ENCODE measurements at places on chromosomes 12 and 14.

GRCh38 chr12:26238341-26239121 lies 43.2 kb downstream of the SSPN start:
- DNase-seq: no peak

DNA sequence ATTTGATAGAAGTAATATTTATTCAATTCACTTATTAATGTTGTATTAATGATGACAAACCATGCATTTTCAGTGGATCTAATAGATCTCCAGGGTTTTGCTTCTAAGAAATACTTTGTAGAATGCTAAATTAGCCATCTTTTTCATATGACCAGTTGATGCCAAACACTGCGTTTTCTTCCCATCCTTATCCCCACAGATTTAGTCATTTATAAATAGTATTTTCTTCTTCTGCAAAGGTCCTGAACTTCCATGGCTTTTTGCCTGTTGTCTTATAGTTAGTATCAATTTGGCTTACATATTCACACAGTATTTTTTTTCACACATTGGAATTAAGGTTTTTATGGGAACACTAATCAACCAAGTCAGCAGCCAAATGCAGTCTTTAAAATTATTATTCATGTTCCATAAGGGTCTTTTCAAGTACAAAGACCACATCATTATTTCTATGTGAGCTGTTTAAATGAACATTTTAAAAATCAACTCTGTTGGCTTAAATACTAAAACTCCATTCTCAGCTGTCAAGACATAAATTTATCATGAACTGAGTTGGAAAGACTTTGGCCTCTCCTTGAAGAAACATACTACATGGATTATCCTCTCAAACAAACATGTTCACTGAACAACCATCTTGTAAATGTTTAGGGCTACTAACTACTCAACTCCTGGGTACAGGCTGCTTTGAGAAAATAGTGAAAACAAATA lies 1278.4 kb upstream of the FLRT2 start:
- no peak for DNase-seq

GRCh38 chr12:92539110-92539749 lies 163.6 kb upstream of the PLEKHG7 start:
- no peak for DNase-seq

DNA sequence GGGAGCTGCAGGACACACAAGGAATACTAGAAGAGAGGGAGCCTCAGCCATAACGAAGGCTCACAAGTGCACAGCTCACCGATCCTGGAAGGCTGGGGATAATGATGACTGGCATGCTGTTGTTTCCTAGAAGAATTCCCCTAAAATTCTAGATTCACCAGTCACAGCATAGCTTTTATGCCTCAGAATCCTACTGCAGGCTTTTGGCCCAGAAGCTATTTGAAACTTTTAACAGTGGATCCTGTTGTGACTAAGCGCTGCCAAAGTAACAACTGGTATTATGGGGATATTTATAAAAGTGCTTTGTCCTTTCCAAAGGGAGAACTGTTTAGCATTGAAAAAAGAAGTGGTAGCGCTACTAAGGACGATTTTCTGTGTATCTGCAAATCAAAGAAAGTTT lies 214.1 kb upstream of the PELI2 start:
- no peak for DNase-seq

GRCh38 chr14:38090506-38090905 lies 117.2 kb upstream of the SSTR1 start:
- no peak for DNase-seq

DNA sequence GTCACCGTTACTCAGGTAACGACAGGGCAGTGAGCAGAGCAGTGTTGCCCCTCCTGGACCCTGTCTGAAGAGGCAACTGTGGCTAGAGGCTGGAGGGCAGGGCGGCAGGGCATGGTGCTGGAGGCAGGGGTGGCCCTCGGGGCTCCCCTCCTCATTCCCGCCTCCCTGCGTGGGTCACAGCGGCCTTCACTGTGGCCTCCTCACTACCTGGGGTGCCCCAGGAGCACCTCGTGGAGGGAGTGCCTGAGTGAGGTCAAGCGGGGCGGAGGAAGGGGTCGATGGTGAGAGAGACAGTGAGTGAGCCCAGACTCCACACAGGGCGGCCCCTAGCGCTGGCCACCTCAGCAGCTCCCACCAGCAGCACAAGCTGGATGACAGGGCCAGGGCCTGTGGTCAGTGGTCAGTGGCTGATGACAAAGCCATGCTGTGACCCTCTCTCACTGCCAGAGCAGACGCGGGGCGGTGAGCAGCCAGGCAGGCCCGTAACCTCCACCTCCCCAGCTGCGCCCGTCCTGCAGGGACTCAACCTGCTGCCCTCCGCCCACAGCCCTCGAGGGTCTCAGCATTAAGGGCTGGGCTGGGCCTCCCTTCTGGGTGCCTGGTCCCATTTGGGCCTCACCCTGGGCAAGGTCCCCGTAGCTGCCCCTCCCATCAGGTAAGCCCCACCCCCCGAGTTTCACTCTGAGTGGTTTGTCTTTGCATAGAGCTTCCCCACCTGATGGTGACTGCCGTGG lies 17.8 kb downstream of the GPR132 start:
- DNase-seq: no peak

DNA sequence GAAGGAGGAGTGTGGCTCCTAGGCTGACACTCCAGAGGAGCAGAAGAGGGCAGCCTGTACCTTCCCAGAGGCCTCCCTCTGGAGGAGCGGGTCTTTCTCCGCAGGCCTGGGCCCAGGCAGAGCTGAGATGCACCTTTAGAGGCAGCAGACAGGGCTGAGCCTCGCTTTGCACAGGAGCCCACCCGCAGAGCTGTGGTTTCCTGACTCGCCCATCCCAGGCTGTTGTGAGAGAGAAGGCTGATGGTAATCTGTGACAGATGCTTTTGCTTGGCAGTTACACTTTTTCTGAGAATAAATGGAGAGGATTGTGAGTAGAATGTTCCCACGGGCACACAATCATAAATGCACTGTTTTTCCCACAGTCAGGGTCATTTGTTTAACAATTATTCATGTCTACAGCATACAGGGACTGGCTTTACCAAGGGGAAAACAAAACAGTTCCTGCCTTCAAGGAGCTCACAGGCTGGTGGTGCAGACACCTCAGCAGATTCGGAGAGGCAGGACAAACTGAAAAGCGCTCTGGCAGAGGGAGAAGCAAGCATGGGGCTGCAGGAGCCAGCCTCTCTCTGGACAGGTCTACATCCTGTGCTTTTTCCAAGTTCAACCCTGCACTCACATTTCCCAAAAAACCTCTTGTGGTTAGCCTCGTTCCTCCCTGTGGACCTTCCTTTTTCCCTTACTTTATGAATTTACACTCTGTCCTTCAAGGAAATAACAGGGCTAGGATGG lies 13.9 kb downstream of the EVL start:
- no peak for DNase-seq

- DNase-seq: no peak
Measured at GRCh38 chr14:39860596-39861228, 428.5 kb upstream of the FBXO33 start.

- no peak for DNase-seq
Measured at GRCh38 chr12:97097734-97098133, 190.7 kb downstream of the NEDD1 start.

GRCh38 chr14:83356080-83356479 lies 1822.4 kb upstream of the SEL1L start:
- no peak for DNase-seq

- DNase-seq: no peak
Measured at GRCh38 chr12:92278378-92278828, 132.8 kb upstream of the BTG1 start.

GRCh38 chr12:131147894-131148293 lies 194.2 kb downstream of the ADGRD1 start:
- no peak for DNase-seq

GRCh38 chr12:52528641-52529143 lies 8.5 kb upstream of the KRT5 start:
- no peak for DNase-seq

DNA sequence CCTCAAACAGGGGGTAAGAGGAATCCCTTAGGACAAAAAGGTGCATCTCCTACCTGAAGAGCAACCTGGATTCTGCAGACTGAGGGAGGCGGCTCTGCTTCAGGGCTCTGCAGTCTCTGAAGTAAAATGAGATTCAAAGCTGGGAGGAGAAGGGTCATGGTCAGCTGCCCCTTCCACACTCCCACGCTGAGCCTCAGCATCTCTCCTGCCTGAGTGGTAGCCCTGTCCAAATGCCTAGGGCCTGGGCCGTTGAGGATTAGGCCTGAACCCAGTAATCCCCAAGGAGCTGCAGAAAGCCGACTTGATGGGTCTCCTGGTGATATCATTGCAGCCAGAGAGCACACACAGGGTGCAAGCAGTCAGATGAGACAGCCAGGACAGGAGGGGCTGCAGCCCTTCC lies 18.9 kb downstream of the PHLDA1 start:
- no peak for DNase-seq

DNA sequence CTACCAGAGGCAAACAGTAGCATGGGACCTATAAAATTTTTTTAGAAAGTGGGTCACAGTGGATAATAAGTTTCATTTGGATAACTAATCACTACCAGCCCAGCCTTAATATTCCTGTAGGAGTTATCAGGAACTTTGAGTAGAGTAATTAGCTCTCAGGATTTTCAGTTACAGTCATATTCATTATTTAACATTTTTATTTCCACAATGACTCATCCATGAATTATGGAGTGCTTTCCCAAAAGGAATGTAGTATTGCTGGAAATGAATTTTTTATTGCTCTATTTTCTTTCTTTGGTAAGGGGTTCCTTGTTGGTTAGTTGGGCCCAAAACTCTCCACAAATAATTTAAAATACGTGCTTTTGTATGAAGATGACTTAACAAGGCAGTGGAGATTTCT lies 53.7 kb downstream of the ERC1 start:
- no peak for DNase-seq

- no peak for DNase-seq
Measured at GRCh38 chr14:98888927-98889835, 382.8 kb downstream of the BCL11B start.

- DNase-seq: no peak
Measured at GRCh38 chr12:92485351-92486348, 217.1 kb upstream of the PLEKHG7 start.

DNA sequence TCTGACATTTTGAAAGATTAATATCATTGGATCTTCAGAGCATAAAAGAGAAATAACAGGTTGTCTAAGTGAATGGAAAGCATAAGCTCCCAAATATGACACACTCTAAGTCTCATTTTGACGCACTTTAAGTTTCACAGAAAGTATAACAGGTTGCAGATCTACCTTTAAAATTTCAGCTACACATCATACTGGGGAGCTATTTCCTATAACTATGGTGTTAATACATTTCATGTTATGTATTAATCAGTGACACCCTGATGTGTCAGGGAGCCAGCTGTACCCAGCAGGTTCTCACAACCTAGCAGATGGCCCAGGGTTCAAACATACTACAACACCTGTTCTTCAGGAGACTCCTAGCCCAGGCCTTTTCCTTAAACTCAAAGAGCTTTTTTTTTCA lies 31.1 kb upstream of the TMX1 start:
- no peak for DNase-seq

DNA sequence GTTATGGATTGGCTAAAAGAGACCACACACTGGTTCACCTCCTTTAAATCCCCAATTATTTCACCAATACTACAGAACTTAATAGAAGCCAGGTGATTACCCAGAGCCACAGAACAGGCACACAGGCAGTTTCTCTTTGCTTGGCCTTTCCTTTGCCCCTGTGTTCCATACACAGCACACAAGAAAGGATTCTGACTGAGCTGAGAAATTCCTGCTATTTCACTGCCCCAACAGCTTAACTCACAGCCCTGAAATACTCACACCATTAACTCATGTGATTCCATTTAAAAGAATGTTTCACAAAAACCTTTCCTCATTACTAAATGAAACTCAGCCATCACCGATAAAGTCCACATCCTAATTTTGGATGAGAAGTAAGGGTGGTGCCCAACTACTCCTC lies 133.6 kb downstream of the MED13L start:
- no peak for DNase-seq

DNA sequence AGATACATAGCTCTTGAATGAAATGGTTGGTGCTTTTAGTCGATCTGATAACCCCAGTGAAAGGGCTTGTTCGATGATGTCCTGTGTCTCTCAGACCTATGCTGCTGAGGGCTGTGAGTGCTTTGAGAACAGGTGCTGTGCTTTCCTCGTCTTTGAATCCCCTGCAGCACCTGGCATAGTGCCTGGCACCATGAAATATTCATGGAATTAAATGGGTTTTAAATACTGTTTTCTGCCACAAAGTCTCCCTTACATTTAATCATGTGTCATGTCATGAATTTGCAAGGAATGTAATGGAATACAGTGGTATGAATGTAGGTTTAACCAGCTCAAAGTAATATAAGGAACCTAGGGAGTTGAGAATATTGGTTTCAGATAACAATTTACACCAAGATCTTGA lies 220.5 kb upstream of the PRICKLE1 start:
- no peak for DNase-seq

- DNase-seq: no peak
Measured at GRCh38 chr12:116222358-116222757, 55.1 kb downstream of the MED13L start.

- DNase-seq: no peak
Measured at GRCh38 chr12:108211157-108211556, 82.1 kb downstream of the WSCD2 start.

DNA sequence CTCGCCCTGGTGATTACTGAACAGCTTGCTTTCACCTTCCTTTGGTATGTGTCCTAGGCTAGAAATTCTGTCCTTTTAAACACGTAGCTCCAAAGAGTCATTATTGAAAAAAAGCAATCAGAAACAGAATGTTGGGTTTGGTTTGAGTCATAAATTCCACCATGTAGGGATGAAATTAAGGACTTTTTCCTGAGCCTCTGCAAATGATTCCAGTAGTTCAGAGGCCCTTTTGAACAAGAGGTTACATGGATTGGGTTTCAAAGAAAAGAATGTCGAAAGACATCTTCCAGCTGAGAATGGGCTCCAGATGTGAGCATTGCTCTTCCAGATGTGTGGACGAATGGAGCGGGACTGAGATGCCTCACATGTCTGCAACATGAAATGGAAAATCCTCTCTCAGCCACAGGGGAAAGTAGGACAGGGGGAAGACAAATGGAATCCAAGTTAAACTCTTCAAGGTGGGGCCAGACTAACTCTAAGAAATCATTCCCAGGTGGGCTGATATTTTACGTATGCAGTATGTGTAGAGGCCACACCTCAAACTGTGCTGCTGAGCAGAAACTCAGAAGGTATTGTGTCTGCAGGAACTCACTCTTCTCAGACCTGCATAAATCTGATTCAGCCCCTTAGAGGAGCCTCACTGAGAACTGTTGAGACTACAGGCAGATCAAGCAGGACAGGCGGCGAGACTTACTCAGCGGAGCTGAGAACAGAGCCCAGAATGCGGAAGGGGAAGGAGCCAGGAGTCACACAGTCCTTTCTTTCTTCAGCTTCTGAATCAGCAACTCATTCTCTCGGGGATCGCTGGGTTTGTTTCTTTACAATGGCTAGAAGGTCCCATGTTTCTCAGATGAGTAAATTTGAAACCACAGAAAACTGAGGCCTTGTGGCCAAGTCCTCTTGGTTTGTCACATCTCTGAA lies 23.3 kb upstream of the EMP1 start:
- no peak for DNase-seq

- DNase-seq: no peak
Measured at GRCh38 chr12:42365486-42365885, 39.5 kb downstream of the PPHLN1 start.

- no peak for DNase-seq
Measured at GRCh38 chr12:7017870-7018349, 366 bp downstream of the LPCAT3 start.
